ENCODE measurements at places on chromosomes 6 and 20. TPM values are rescaled to one million over a fixed set of nuclear protein-coding genes. Genes with fewer than 3 reads are reported as not detected.

ESR1 gene
- not detected for total RNA-seq

DNA sequence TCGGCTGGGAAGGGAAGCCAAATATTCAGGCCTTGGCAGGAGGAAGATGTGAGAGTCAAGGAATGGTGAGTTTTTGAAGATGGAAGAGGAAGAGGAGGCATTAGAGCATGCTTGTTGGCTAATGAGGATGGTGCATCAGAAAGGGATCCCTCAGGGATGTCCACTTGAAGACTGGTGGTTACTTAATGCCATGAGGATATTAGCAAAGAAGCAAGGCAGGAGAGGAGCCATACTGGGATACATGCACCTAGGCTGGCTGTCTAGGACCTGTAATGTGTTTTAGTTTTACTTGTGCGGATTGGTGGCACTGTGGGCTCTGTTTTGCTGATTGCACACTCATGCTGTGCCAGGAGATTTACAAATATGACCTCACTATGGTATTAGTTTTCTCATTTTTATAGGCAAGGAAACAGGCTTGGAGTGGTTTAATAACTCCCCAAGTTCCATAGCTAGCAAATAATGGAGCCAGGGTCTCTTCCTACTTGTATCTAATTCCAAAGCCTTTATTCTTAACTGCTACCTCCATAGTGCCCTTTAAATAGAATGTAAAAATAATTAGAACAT lies 37.8 kb downstream of the NCOA7 start:
- DNase-seq, result no peak

DNA sequence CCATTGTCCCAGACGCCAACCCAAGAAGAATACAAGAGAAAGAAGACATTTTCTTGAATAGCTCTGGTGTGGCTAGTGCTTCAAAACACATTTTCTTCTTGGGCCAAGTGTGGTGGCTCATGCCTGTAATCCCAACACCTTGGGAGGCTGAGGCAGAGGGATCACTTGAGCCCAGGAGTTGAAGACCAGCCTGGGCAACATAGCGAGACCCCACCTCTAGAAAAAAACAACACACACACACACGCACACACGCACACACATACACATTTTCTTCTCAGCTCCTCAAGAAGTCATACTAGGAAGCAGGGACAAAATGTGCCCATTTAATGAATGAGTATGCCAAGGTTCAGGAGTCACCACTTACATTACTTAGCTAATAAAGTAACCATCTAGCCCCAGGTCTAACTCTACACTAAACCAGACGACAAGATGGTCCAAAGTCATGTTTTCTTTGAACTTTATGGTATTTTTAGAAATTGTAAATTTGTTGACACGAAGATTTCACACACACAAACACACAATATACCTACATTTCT lies 68.8 kb downstream of the ZMYND8 start:
- no peak for DNase-seq

GRCh38 chr6:28218312-28219248 lies 6.5 kb upstream of the ZSCAN9 start:
- DNase-seq, result peak; percentile 73

ECHDC1 gene
- 60.7 TPM for total RNA-seq

TRIM27 gene
- 72.7 TPM for total RNA-seq

DNA sequence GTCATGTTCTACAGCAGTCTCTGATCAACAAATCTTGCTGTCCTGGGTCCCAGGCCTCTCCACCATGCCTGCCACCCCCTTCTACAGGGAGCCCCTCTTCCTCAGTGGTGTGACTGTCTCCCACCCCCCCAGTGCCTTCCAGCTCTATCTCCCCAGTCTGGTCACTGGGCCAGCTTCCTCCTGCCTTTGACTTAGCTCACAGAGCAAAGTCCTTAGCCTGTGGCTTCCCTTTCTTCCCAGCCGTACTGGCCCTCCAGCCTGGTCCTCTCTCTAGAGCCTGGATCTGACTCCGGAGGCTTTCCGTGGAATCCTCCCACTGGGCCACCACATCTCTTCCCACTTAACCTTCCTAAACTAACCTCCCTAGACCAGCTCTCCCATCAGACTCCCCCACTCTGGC lies 17.0 kb downstream of the MAPK13 start:
- no peak for DNase-seq

GRCh38 chr6:122438975-122439374 lies 32.6 kb downstream of the SERINC1 start:
- DNase-seq, result no peak

PRKN gene
- not detected for total RNA-seq

DLL1 gene
- total RNA-seq, result 2.2 TPM

DNA sequence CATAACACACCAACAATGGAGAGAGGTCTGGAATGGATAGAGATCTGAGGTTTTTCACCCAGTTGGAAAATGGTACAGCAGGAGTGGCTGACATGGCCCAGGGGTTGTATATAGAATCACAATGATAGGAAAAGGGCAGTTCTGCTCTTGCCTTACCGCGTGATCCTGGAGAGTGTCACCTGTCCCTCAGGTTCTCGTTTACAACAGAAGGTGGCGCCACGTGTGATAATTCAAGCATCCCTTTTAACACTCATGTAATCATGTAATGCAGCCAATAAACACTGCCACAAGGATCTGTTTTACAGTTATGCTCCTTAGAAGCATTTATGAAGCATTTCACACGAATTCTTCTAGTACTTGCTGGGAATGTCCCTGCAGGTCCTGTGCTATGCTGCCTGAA lies 12.9 kb upstream of the WFDC2 start:
- DNase-seq, result peak; percentile 36

All from H4 (cell line).